ENCODE measurements at places on chromosomes 12 and 14. TPM values are rescaled to one million over a fixed set of nuclear protein-coding genes. Genes with fewer than 3 reads are reported as not detected.

CD69 gene
- polyA plus RNA-seq: 1.7 TPM

GRCh38 chr14:103830511-103831270, 16.7 kb downstream of the PPP1R13B start:
- DNase-seq: no peak

- DNase-seq: peak; percentile 48
Measured at GRCh38 chr14:73851000-73851399, 631 bp upstream of the PTGR2 start.

WSCD2 gene
- 9.0 TPM for polyA plus RNA-seq

- DNase-seq: peak; percentile 37
Measured at GRCh38 chr12:130761537-130762318, 45.6 kb upstream of the RIMBP2 start.

GPRC5A gene
- polyA plus RNA-seq: 12.4 TPM

GRCh38 chr12:55670276-55670675, 33.6 kb downstream of the OR10P1 start:
- DNase-seq: no peak

FAM186B gene
- 3.9 TPM for polyA plus RNA-seq

- no peak for DNase-seq
Measured at GRCh38 chr14:63248211-63248610, 44.0 kb downstream of the RHOJ start.

- DNase-seq: no peak
Measured at GRCh38 chr14:93023802-93024434, 91.8 kb downstream of the ITPK1 start.
